ENCODE measurements at places on chromosomes 4 and X. TPM values are rescaled to one million over a fixed set of nuclear protein-coding genes. Genes with fewer than 3 reads are reported as not detected.

Gene DCAF12L1
- 0.12 TPM for total RNA-seq

Gene PCDH10
- total RNA-seq: 1.7 TPM

Gene FGFBP1
- not detected for total RNA-seq

Gene CLCN5
- total RNA-seq: 34.7 TPM

Gene NPY2R
- total RNA-seq: not detected

Gene SEPTIN11
- 422 TPM for total RNA-seq

Gene PNMA5
- not detected for total RNA-seq

Gene CSAG1
- 0.98 TPM for total RNA-seq

Gene BDH2
- 19.6 TPM for total RNA-seq

Gene OPRPN
- not detected for total RNA-seq

Gene PGAM4
- not detected for total RNA-seq

Gene ANOS1
- 1.0 TPM for total RNA-seq

Gene TMSB15A
- total RNA-seq: 213 TPM

Gene GLUD2
- total RNA-seq: 0.27 TPM

Gene SPON2
- total RNA-seq: 769 TPM

Gene MAGEC2
- not detected for total RNA-seq

Gene RENBP
- total RNA-seq: 16.1 TPM

Gene ANKRD50
- total RNA-seq: 58.9 TPM

Gene HS3ST1
- total RNA-seq: 1.7 TPM
